ENCODE measurements at places on chromosomes 1 and 21.

GRCh38 chr1:58156124-58156468, 390.4 kb downstream of the OMA1 start:
- no peak for DNase-seq

DNA sequence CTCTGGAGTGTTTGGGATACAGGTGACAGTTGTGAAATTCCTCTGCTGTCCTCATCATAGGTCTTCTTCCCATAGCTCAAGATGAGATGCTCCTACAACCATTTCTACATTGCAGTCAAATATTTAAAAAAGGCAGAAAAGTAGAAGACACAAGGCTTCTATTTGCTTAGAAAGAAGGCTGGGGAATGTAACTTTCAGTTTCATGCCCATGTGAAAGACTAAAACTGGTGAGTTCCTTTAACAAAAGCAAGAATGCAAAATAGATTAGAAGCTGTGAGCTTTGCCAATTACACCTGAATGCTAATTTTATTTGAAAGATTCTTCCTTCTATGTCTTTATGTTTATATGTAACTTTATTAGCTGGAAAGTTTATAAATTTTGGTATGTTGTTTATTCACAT, 1682.7 kb downstream of the BRINP3 start:
- no peak for DNase-seq

DNA sequence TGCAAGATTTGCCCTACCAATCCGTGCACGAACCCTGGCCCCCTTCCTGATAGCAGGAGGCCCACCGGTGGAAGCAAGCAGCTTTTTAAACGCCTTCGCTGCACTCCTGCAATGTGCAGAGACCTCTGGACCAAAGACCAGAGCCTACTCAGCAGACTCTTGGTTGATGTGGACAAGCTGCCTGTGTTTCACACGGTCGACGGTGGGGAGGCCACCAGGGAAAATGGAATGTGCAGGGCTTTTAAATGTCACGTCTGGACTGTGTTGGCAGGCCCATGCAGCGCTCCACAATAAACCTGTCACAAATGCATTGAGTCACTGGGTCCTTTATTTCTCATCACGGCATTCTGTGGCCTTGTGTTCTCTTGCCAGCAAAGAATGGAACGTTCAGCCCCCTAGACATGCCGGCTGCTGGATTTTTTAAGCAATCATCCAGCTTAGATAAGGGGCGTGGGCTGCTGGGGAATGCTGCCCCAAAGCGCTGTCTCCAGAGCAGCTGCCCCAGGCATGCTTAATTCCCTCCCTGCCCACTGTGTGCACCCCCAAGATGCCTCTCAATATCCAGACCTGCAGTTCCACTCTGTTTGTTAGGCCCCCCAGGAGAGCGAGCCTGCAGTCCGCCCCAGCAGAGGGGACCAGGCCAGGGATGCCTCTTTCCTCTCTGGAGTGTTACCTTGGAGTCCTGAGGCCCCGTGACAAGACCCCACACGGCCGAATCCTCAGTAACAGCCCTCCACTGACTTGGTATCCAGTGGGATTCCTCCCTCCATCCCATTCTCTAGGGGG, 71.3 kb downstream of the ATP5PO start:
- no peak for DNase-seq

- no peak for DNase-seq
Measured at GRCh38 chr1:101141376-101141775, 95.4 kb upstream of the S1PR1 start.

DNA sequence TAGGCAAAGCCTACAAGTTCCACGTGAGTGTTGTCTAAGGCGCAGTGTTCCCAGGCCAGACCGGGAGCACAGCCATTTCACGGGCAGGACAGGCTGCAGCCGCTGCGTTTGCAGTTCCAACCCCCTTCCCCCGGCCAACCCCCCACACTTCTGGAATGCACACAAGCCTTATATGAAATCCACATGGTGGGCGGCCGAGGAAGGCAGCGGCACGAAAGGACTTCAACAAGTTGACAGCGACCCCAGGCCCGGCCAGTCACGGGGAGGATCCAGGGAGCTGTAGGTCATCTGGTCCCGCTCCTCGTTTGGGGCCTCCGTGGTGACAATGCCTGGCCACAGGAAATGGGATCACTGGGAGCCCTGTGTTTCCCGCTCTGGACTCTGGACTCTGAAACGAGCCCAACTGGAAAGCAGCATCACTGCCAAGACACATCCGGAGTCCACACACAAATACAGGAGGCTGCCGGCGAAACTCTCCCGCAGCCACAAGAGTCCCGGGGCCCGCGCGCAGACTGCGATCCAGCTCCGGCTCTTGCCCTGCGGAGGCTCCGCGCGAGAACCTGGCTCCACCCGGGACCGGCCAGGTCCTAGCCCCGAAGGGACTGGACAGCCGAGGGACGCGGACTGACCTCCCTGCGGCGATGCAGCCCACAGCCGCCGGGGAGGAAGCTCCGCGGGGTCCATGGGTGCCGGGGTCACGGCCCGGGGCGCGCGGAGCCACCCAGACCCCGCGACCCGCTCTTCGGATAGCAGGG, 794 bp downstream of the NID1 start:
- no peak for DNase-seq

- DNase-seq: no peak
Measured at GRCh38 chr1:84146411-84147032, 2.5 kb downstream of the PRKACB start.

- DNase-seq: no peak
Measured at GRCh38 chr1:31510304-31510703, 66.0 kb upstream of the TINAGL1 start.

- no peak for DNase-seq
Measured at GRCh38 chr1:82330330-82330729, 529.6 kb downstream of the ADGRL2 start.

- no peak for DNase-seq
Measured at GRCh38 chr1:17599291-17599953, 59.9 kb downstream of the ARHGEF10L start.

DNA sequence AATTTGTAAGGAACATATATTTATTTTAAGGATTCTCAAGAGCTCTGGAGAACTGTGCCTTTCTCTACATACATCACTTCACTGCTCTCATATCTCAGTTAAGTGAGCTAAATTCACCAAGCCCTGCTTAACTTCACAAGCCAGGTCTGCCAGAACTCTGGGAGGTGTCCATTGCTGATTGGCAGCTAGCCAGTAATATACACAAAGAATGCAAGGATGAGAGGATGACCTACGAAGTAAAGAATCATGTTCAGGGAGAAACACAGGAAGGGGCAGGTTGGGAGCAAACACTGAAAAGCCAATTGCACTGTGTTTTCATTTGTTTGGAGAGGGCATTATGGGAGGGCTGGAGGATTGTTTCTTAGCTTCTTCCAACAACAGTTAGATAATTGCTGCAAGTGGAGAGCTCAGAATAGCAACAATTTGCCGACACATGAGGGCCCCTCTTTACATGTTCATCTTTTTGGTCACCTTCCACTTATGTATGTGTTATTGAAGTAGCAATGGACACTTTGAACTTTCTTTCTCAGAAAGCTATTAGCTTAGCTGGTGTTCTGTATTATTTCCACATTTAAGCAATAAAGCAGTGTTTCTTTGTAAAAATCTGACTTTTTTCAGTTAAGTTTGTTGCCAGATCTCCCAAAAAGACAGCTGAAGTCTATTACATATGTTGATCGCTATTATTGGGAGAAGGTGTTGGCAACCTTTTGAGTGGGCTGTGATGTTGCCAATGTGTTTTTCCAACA, 254.8 kb downstream of the LTN1 start:
- no peak for DNase-seq

DNA sequence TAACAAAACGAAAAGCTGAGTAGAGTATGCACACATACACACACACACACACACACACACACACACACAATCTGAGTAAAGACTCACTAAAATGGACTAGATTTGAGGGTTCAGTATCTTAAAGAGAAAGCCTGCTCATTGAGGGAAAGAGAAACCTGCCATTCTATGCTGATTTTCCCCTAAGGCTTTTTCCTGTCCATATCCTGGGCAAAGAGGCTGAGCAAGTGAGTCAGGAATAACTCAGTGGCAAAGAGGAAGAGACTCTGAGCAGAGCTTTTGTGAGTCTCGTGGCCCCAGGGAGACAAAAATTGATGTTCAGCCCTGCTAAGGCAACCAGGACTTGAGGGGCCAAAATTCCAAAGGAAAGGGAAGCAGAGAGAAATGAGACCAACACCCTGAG, 37.3 kb upstream of the RUNX1 start:
- no peak for DNase-seq

DNA sequence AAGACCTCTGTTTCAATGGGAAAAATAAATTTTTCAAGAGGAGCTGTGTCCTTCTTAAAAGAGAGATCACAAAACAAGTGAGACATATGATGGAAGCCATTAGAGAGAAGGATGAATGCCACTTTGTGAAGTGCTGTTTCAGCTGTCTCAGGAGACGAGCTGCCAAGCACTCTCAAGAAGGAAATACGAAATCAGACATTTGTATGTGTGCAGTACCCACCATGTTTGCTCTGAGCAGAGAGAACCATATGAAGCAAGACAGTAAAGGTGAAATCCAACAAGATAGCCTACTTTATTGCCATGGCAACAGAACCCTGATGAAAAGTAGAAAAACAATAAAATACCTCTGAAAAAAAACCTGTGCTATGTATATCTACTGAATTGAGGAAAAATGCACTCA, 168.1 kb downstream of the AMY1C start:
- DNase-seq: no peak

- DNase-seq: no peak
Measured at GRCh38 chr1:56644919-56645676, at the start of gene PRKAA2. PRKAA2 (plus strand) TSS chr1:56645314; CDS start chr1:56645388, 74 bp downstream.

DNA sequence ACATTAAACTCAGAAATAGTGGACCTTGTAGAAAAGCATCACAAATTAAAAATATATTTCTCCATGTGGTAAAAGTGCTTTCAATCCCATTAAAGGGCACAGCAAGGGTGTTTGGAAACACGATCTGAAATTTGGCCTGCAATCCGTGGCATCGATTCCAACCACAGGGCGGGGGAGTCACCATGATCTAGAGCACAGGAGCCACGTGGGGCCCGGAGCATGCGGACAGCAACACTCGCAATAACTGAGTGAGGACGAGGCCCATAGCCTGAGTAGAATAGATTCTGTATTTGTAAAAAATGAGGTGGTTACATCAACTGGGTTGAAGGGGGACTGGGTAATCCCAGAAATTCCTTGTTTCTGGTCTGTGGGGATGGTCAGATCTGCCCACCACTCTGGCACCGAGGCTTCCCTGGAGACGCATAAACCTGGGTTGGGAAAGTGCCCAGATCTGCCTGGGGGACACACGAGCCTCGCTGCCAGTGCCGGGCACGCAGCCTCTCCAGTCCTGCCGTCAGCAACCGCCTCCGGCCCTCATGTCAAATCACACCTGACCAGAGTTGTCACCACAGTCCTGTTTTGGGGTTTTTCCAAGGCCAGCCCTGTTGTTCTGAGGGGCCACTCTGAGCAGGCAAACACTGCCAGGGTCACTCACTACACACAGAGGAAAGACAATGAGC, 104.3 kb downstream of the PGBD5 start:
- DNase-seq: no peak

- DNase-seq: no peak
Measured at GRCh38 chr1:156500543-156500792, at the start of gene MEF2D. MEF2D (minus strand) TSS chr1:156500775; CDS start chr1:156483292, 17,483 bp downstream.

DNA sequence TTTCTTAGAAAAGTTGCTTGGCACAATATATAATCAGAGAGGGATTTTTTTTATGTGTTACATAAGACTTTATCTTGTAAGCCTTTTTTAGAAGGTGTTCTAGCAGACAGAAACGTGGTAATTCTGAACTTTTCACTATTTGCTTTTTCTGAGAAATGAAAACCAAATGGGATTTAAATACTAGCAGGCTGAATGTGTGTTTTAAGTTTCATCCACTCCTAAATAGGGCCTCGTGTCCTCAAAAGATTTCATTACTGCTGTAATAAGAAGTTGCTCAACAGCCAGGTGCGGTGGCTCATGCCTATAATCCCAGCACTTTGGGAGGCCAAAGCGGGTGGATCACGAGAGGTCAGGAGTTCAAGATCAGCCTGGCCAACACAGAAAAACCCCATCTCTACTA, 44.7 kb upstream of the FMO2 start:
- DNase-seq: no peak

GRCh38 chr1:220748936-220749335, 814 bp downstream of the MTARC2 start:
- DNase-seq: no peak

DNA sequence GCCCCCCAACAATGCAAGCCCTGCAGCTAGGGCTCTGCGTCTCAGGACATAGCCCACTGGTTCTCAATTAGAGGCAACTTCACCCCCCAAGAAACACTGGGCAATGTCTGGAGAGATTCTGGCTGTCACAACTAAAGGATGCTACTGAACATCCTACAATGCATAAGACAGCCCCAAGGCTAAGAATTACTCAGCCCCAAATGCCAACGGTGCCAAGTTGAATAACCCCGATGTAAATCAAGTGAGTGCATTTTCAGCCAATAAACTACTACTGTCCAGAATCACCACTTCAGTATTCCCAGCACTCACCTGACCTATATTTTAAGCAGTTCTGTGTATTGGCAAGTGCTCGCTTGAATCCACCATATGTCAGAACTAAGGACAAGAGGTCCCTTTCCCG, 6.9 kb downstream of the RIPK4 start:
- no peak for DNase-seq

- no peak for DNase-seq
Measured at GRCh38 chr1:20076710-20077461, 6.9 kb downstream of the PLA2G5 start.

DNA sequence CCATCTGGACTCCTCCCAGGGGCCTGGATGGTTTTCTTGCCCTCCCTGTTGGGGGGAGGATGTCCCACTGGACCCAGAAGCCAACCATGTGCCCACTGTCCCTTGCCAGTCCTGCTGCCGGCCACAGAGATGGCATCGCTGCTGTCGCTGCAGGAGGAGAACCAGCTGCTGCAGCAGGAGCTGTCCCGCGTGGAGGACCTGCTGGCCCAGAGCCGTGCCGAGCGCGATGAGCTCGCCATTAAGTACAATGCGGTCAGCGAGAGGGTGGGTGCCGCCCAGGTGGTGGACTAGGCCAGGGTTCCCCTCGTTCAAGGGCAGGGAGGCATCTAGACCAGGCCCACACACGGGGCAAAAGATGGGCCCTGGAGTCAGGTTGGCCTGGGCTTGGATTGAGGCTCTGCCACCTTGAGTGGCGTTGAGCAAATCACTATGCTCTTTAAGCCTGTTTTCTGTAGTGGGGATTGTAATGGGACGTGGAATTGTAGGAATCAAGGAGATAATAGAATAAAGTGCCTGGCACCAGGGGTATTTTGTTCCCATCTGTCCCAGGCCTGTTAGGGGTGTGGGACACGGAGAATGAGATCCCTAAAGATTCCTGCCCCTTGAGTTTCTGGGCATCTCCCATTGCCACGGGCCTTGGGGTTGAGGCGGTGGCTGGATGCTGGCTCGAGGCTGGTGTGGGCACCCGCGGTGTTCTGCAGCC, 2.6 kb downstream of the CROCC start:
- DNase-seq: no peak
